SJSA1 (cell line): ENCODE measurements at places on chromosomes 2 and 18. TPM values are rescaled to one million over a fixed set of nuclear protein-coding genes. Genes with fewer than 3 reads are reported as not detected.

Gene TFCP2L1
- total RNA-seq, result not detected in 2 replicates

Gene EFEMP1
- 283 and 287 TPM in 2 replicates for total RNA-seq

Gene TYMS
- total RNA-seq, result 113 and 123 TPM in 2 replicates

Gene FNDC4
- 2.2 and 3.9 TPM in 2 replicates for total RNA-seq

Gene OTX1
- 0.66 and 0.74 TPM in 2 replicates for total RNA-seq

Gene GPR35
- 0.13 TPM in 1 of 2 replicates, not detected in the other for total RNA-seq

Gene REG3G
- not detected in 2 replicates for total RNA-seq

Gene KLHL41
- total RNA-seq, result 0.24 TPM in 1 of 2 replicates, not detected in the other

Gene SP110
- 13.1 and 13.9 TPM in 2 replicates for total RNA-seq

Gene DSG3
- not detected in 2 replicates for total RNA-seq

Gene C2orf66
- total RNA-seq, result 0.05 TPM in 1 of 2 replicates, not detected in the other

- no peak for DNase-seq
- H3K27me3 ChIP-seq, result no peaks in the 10 kb centered on the region
- peak overlapping the region; percentile 80 for H3K27ac ChIP-seq
Measured at GRCh38 chr2:158967114-158967730, 1.2 kb upstream of the TANC1 start.

- peaks cover 57% of the 10 kb centered on the region for H3K27me3 ChIP-seq
- H3K4me3 ChIP-seq, result no peak overlapping the region
- H3K36me3 ChIP-seq, result no peaks in the 10 kb centered on the region
- H3K27ac ChIP-seq, result no peak overlapping the region
Measured at GRCh38 chr2:120425014-120425413, 79.1 kb downstream of the INHBB start.

GRCh38 chr2:120796094-120796493, 60.4 kb downstream of the GLI2 start:
- no peak overlapping the region for H3K27ac ChIP-seq
- H3K4me1 ChIP-seq, result peaks cover 31% of the 10 kb centered on the region
- DNase-seq, result no peak
- no peaks in the 10 kb centered on the region for H3K27me3 ChIP-seq

- no peak for DNase-seq
- H3K36me3 ChIP-seq, result no peaks in the 10 kb centered on the region
- no peaks in the 10 kb centered on the region for H3K27me3 ChIP-seq
- H3K4me3 ChIP-seq, result no peak overlapping the region
Measured at GRCh38 chr18:24259869-24260641, 121.2 kb downstream of the CABYR start.

GRCh38 chr2:28681158-28681571, 70.5 kb upstream of the PPP1CB start:
- H3K27ac ChIP-seq, result no peak overlapping the region
- no peaks in the 10 kb centered on the region for H3K36me3 ChIP-seq
- no peak for DNase-seq
- no peaks in the 10 kb centered on the region for H3K27me3 ChIP-seq
- H3K4me1 ChIP-seq, result peaks cover 32% of the 10 kb centered on the region

- H3K27me3 ChIP-seq, result no peaks in the 10 kb centered on the region
- H3K27ac ChIP-seq, result no peak overlapping the region
- DNase-seq, result no peak
- no peaks in the 10 kb centered on the region for H3K36me3 ChIP-seq
- no peaks in the 10 kb centered on the region for H3K4me1 ChIP-seq
Measured at GRCh38 chr2:232282508-232283055, 96.0 kb upstream of the ALPP start.

DNA sequence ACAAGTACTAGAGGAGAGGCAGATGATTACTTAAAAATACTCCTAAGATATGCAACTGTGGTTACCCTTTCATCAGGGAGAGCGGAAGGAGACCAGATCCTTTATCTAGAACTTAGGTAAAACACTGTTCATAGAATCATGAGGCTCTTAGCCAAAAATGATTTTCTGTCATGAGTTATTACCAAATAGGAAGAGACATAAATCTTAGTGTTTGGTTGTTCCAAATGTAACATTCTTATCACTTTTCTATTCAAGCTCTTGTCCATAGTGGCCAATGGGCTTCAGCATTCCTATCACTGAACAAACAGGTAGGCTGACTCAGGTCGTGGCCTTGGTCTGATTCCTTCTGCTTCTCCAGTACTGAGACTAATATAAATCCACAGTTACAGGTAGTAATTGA, 38.5 kb downstream of the RPRD1A start:
- no peak overlapping the region for H3K4me3 ChIP-seq
- no peaks in the 10 kb centered on the region for H3K4me1 ChIP-seq
- no peaks in the 10 kb centered on the region for H3K27me3 ChIP-seq
- DNase-seq, result no peak

DNA sequence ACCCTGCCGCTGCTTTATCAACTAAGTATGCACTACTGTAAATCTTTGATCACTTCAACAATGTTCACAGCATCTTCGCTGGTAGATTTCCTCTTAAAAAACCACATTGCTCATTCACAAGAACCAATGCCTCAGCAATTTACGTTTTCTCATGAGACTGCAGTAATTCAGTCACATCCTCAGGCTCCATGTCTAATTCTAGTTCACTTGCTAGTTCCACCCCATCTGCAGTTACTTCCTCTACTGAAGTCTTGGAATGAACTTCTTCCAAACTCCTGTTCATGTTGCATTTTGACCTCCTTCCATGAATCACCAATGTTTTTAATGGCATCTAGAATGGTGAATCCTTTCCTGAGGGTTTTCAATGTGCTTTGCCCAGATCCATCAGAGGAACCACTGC, 35.8 kb downstream of the PRELID3A start:
- no peak overlapping the region for H3K4me3 ChIP-seq
- H3K4me1 ChIP-seq, result no peaks in the 10 kb centered on the region
- no peaks in the 10 kb centered on the region for H3K27me3 ChIP-seq
- no peak overlapping the region for H3K27ac ChIP-seq
- DNase-seq, result no peak

- peaks cover 76% of the 10 kb centered on the region for H3K36me3 ChIP-seq
- H3K27ac ChIP-seq, result peak overlapping the region; percentile 80
- H3K27me3 ChIP-seq, result no peaks in the 10 kb centered on the region
- DNase-seq, result peak; percentile 94
Measured at GRCh38 chr18:48948112-48949049, 2.4 kb downstream of the SMAD7 start.

DNA sequence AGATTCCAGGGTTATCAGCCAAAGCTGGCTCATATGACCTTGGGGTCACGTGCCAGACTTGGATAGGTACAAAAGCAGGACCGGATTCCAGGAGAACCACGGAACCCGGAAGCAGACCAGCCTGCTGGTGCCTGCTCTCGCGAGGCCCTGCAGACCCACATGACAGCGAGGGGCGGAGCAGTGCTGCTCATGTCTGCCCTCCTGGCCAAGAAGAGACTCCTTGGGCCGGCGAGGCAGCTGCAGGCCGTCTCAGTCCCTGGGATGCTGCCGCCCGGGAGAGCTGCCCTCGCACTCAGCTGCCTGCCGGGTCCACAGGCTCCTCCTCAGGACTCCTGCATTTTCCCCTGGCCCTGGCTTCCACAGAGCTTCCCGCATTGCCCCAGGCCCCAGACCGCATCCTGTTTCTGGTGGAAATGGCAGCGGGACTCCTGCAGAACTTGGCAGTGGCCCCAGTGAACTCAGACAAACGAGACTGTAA, 739.5 kb downstream of the SOCS6 start:
- DNase-seq, result no peak
- H3K27ac ChIP-seq, result no peak overlapping the region
- no peaks in the 10 kb centered on the region for H3K36me3 ChIP-seq
- no peaks in the 10 kb centered on the region for H3K27me3 ChIP-seq
- no peaks in the 10 kb centered on the region for H3K4me1 ChIP-seq
- H3K4me3 ChIP-seq, result no peak overlapping the region

DNA sequence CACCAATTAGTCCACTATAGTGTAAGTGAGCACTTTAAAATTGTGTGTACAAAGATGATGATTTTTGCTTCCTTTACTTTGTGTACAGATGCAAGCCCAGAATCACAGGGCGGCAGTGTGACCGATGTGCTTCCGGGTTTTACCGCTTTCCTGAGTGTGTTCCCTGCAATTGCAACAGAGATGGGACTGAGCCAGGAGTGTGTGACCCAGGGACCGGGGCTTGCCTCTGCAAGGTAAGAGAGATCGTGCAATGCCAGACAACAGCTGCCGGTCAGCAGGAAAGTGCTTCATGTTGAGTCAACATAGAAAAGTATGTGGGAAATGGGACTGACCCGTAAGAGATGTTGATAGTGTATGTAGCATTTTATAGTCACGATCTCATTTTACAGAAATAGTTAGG, 156.8 kb upstream of the TTC39C start:
- no peak overlapping the region for H3K4me3 ChIP-seq
- no peaks in the 10 kb centered on the region for H3K36me3 ChIP-seq
- DNase-seq, result no peak
- 0 out of 2 replicates have a peak, but pooled peaks cover 4% of the 10 kb centered on the region for H3K27me3 ChIP-seq
- peaks cover 13% of the 10 kb centered on the region for H3K4me1 ChIP-seq

- DNase-seq, result no peak
- H3K36me3 ChIP-seq, result no peaks in the 10 kb centered on the region
- H3K4me3 ChIP-seq, result no peak overlapping the region
- no peak overlapping the region for H3K27ac ChIP-seq
- no peaks in the 10 kb centered on the region for H3K27me3 ChIP-seq
- peaks cover 6% of the 10 kb centered on the region; the same call in 1 of the 2 replicates for H3K4me1 ChIP-seq
Measured at GRCh38 chr2:120694034-120694433, 41.6 kb upstream of the GLI2 start.

DNA sequence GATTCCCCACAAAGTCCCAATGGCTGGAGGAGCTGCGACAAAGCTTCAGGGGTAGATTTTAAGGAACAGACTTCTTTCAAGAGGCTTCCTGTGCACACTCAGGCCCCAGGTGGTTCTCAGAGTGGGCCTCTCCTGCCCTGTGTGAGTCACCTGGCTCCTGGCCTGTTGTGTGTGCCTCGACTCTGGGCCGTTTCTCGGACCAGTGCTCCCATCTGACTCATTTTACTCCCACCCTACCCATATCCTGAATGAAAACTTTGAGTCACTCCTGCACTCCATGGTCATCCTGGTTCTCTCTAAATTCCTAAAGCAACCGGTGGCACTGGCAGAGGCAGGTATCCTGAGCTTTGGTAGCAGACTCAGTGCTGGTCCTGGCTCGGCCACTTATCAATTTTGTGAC, 84.1 kb downstream of the CELF4 start:
- no peaks in the 10 kb centered on the region for H3K4me1 ChIP-seq
- no peaks in the 10 kb centered on the region for H3K36me3 ChIP-seq
- H3K27ac ChIP-seq, result no peak overlapping the region
- H3K27me3 ChIP-seq, result no peaks in the 10 kb centered on the region
- no peak overlapping the region for H3K4me3 ChIP-seq
- no peak for DNase-seq

DNA sequence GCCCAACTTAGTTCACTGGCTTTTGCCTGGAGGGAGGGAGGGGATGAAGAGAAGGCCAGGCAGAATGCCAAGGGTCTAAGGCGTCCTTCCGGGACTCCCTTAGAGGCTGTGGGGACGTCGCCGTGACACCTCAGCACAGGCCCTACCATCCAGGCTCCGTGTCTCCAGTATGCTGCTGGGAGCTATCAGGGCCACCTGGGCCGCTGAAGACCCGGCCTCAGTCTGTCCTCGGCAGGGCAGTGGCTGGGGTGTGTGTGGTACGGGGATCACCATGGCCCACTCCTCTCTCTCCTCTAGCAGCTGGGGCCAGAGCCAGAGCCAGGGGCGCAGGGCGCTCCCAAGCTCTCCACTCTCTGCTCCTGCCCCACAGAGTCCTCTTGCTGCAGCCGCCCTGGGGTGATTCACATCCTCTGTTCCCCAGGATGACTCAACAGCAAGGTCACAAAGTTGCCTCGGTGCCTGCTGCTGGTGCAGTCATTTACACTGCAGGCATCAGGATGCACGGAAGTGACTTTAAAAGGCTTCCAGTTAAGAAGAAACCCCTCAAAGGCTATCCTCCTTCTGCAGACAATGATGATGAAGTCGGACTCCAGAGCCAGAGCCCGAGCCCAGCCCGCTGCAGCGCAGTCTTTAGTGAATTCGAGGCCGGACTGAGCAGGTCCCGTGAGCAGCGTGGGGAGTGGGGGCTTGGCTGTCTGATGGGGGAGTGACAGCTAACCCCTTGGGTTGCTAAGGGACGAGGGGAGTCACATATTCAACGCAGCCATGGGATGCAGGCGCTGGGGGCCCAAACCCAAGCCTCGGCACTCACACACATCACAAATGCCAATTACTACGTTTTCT, 31.9 kb downstream of the SNORC start:
- no peaks in the 10 kb centered on the region for H3K27me3 ChIP-seq
- H3K27ac ChIP-seq, result peak overlapping the region; percentile 94
- peak; percentile 94 for DNase-seq
- peaks cover 22% of the 10 kb centered on the region for H3K4me1 ChIP-seq
- H3K36me3 ChIP-seq, result no peaks in the 10 kb centered on the region; the same call in 1 of the 2 replicates

DNA sequence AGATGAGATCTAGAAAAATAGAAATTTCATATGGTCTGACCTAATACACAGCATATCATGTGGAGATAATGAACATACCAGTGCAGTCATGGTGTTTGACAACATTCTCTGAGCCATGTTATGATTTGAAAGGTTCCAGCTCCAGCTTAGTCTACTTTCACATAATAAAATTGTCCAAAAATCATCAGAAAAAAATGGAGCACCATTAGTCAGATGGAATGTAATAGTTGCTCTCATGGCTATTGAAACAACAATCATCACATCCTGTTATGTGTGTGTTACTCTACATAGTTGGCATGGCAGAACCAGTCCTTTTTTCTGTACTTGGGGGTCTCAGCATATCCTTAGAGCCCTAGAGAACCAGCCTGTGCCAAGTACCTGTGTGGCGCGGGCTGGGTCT, 678.9 kb upstream of the FANCL start:
- peaks cover 64% of the 10 kb centered on the region for H3K4me1 ChIP-seq
- no peak overlapping the region for H3K4me3 ChIP-seq
- no peaks in the 10 kb centered on the region for H3K36me3 ChIP-seq
- peak; percentile 59 for DNase-seq

GRCh38 chr2:127498386-127498785, 27.9 kb downstream of the IWS1 start:
- no peak overlapping the region for H3K4me3 ChIP-seq
- DNase-seq, result no peak
- H3K4me1 ChIP-seq, result no peaks in the 10 kb centered on the region

GRCh38 chr2:11336189-11336588, 8.2 kb downstream of the ROCK2 start:
- H3K36me3 ChIP-seq, result 0 out of 2 replicates have a peak, but pooled peaks cover 6% of the 10 kb centered on the region
- no peak overlapping the region for H3K27ac ChIP-seq
- H3K4me3 ChIP-seq, result no peak overlapping the region

- H3K27me3 ChIP-seq, result no peaks in the 10 kb centered on the region
- no peak overlapping the region for H3K4me3 ChIP-seq
- no peak for DNase-seq
- no peak overlapping the region for H3K27ac ChIP-seq
- H3K36me3 ChIP-seq, result no peaks in the 10 kb centered on the region
Measured at GRCh38 chr2:236127010-236127409, 41.2 kb downstream of the GBX2 start.

DNA sequence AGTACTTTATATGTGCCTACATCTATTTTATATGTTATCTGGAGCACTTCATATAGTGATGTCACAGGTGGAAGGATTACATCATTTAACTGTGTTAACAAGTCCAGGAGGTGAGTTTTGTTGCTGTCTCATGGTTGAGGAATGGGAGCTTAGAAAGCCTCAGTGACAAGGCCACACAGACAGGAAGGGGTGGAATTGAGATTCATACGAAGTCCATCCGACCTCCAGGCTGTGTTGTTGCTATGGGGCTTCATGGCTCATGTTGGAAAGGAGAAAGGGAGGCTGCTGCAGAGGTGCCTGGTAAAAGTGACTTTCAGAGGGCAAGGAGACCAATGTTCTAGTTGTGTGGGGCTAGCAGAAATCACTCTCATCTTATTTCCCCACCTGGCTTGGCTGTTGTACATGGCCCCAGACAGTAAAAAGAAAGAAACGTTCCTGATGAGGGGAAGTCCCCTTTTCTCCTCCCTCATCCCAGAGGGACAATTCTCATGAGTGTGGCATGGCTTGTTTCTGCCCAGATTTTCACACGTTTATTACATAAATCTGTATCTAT, 31.0 kb upstream of the GREB1 start:
- no peak overlapping the region for H3K4me3 ChIP-seq
- H3K36me3 ChIP-seq, result no peaks in the 10 kb centered on the region
- no peak for DNase-seq
- H3K27ac ChIP-seq, result no peak overlapping the region
- H3K4me1 ChIP-seq, result no peaks in the 10 kb centered on the region
